Stimulated activated CD8-positive, alpha-beta memory T cell treated with anti-CD3 and anti-CD28 coated beads, Interleukin-7, amount 100 ng/mL, for 48 hours (primary cell): ENCODE measurements at places on chromosomes 3 and 15.

DNA sequence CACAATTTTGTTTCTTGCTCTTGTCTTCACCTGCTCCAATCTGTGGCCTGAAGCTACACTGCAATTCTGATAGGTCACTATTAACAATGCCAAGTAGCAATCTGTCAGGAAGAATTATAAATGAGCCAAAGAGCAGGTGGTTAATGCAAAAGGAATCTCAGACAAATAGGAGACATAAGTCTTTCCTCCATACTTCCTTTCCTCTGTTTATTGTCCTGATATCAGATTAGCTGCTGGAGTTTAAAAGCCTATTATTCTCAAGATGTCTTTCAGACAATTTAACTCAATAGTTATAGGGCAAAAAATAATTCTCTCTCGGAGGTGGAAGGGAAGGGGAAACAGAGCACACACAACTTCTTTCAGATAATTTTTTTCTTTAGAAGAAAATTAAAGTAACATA is 491.6 kb downstream of the MFSD1 start:
- DNase-seq: no peak

DNA sequence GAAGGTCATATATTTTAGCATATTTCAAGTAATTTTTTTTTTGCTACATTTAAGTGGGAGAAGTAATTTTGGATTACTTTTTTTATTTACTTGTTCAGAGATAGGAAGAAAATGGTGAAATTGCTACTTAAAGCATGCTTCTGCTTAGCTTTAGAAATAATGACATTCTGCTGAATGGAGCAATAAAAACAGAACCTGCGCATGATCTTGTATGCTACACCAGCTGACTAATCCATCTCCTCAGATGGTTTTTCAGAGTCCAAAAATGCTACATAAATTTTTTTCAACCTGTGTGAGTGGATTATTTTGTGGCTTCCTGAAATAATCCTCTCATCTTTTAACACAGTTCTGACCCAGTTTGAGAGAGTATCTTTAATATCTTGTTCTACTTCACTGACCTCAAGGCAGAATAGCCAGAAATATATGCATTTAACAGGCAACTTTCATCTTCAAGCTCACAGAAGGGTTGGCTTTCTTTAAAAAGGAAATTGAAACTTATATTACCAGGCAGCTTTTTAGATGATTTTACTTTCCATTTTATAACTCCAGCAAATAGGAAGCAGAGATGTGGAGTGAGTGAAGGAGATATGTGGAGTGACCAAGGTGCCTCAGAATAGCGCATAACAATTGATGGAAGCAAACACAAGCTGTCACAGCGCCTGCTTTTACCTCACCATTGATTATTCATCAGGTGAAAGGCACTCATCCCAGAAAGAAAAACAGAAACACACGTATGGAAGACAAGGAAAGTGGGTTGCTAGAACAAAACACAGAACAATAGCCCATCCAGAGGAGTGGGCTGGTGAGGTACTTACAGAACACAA is 136.6 kb downstream of the TGFBR2 start:
- no peak for DNase-seq

GRCh38 chr3:188085584-188086560 is 68.1 kb upstream of the LPP start:
- DNase-seq: no peak

- DNase-seq: no peak
Measured at GRCh38 chr3:127820826-127821313, 1.4 kb downstream of the MGLL start.

- no peak for DNase-seq
Measured at GRCh38 chr3:72969766-72970165, 26.8 kb upstream of the PPP4R2 start.

DNA sequence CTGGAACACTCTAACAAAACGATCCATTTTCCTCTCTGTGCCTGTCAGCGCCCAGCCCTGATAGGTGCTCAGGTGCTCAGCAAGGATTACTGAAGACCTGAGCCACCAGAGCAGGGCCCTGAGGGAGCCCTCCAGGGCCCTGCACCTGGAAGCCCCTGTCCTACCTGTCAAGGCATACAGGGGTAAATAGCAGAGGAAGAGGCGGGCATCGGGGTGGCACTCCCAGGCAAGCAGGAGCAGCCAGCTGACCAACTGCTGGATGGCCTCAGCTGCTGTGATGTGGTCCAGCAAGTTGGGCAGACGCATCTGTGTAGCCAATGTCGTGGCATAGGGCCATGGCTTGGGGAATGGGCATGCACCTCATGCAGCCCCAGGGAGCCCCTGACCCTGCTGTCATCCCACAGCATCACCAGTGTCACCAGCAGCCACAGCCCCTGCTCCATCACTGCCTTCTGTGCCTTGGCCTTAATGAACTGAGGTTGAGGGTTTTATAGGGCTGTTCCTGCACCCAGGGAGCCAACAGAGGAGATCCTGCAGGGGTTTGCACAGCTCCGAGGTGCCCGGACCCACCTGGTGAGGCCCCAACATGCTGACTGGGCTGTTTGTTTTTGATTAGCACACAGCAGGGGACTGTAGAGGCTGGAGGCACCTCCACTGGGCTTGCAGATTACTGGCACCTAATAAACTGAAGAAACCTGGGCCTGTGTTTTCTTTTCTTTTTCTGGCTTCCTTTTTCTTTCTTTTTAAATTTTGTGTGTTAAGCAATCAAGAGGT is 7.9 kb upstream of the WDR6 start:
- no peak for DNase-seq

GRCh38 chr3:95002438-95003046 is 939.7 kb downstream of the NSUN3 start:
- no peak for DNase-seq

- no peak for DNase-seq
Measured at GRCh38 chr3:44894485-44894884, 20.1 kb downstream of the TGM4 start.

DNA sequence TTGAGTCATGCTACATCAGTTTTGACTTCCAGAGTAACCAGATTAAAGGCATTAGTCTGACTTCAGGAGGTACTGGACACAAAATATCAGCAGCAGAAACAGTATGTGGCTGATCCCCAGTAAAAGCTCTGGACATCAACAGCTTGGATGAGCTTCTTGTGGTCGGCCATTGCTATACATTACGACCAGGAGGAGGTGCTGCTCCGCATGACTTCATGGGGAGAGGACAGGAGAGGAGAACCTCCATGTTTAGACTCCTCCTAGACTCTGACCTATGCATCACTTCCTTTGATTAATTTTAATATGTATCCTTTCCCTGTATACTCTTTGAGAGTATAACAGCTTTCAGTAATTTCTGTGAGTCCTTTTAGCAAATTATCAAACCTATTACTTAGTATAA is 285.6 kb upstream of the ARHGEF26 start:
- no peak for DNase-seq

- DNase-seq: no peak
Measured at GRCh38 chr3:150567328-150567727, 20.7 kb downstream of the EIF2A start.

- DNase-seq: no peak
Measured at GRCh38 chr3:81476692-81477091, 284.8 kb downstream of the GBE1 start.

GRCh38 chr3:124267406-124267805 is 275.5 kb upstream of the ROPN1 start:
- DNase-seq: no peak

GRCh38 chr3:49454898-49455681 is 15.0 kb upstream of the DAG1 start:
- no peak for DNase-seq

- no peak for DNase-seq
Measured at GRCh38 chr3:132721479-132722164, 587 bp downstream of the NPHP3 start.

DNA sequence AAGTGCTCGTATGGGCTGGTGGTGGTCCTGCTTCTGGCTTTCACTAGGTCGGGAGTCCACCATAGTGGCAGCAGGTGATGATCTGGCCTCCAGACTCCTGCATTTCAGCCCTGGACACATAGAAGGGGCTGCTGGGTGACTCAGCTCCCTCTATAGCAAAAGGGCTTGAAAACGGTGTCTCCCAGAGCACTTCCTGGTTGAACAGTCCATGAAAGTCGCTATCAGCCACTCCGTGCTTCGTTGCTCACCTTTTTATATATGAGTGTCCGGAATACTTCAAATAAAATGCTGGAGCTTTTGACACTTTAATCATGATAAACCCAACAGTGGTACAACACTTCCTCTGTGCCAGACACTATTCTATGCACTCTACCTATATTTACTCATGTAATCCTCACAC is 213.2 kb downstream of the PDZRN3 start:
- DNase-seq: no peak

- no peak for DNase-seq
Measured at GRCh38 chr3:41525303-41526064, 326.2 kb downstream of the CTNNB1 start.

GRCh38 chr3:71372911-71373637 is 210.5 kb downstream of the FOXP1 start:
- DNase-seq: no peak

GRCh38 chr15:39216816-39217215 is 364.1 kb upstream of the THBS1 start:
- no peak for DNase-seq

DNA sequence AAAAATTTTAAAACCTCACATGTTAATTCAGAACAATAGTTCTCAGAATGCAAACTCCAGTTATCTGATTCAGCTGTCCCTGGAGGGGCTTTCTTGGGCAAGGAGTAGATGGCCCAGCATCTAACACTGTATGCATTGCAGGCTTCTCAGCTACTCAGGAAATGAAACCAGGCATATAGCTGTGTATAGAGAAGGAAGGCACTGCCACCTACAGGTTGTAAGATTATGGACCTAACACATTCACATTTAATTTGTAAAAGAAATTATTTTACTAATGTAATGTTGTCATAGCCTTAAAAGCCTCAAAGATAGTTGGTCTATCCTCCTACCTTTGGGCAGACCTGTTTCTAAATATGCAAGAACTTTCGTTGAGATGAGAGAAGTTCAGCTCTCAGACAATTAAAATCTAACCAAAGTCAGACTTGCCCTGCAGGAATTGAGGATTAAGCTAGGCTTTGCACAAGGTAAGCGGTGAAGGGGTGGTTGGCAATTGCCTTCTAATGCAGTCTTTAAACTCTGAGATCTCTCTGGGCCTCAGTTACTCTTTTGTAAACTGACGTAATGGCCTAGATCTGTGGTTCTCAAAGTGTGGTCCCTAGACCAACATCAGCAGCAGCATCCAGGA is 132.8 kb upstream of the SLC24A5 start:
- DNase-seq: no peak

DNA sequence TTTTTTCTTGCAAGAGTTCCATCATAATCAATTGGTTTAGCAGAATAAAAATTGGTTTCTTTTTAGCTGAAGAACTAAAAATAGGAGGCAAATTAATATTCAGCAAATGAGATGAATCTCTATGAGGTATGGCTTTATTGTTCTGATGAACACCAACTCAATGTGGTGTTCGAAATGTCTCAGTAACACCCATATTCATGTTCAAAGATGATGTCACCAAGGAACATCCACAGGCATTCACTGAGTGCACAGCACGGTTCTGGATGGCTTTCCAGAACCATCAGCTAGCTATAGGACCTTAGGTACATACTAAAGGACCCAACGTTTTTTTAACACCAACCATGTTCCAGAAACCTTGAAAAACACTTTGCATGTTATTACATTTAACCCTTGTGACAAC is 42.7 kb downstream of the CCNL1 start:
- no peak for DNase-seq

GRCh38 chr15:73699249-73700040 is 15.3 kb downstream of the CD276 start:
- no peak for DNase-seq
